Naive thymus-derived CD8-positive, alpha-beta T cell (primary cell): ENCODE measurements at places on chromosomes 6 and 20. TPM values are rescaled to one million over a fixed set of nuclear protein-coding genes. Genes with fewer than 3 reads are reported as not detected.
A peak's percentile ranks its signal among the peaks of the same experiment; 100 is the strongest.

The PROKR2 gene
- total RNA-seq = not detected

The CTCFL gene
- total RNA-seq = not detected

The PRND gene
- not detected for total RNA-seq

The RAET1G gene
- not detected for total RNA-seq

The LPA gene
- total RNA-seq = not detected

The TRIM40 gene
- not detected for total RNA-seq

The DSP gene
- total RNA-seq = 0.60 TPM

The WFDC10B gene
- total RNA-seq = not detected

DNA sequence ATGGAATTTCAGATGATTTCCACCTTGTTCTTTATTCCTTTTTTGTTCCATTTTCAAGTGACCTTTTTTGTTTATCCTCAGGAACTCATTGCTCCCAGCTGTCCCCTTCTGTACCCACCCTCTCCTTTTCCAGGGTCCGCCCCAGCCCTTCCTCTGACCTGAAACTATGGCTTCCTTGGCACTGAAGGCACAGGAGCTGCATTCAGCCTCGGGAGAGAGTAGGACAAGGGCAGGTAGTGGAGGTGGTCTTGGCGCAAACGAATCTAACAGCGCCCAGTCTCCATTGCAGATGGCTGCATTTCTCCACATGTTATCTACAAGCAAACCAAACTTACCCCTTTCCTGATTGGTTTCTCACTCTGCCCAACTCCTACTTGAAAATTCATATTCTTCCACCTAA lies 8.8 kb upstream of the ULBP2 start:
- no peak overlapping the region for H3K27ac ChIP-seq
- H3K4me1 ChIP-seq = no peaks in the 10 kb centered on the region
- no peak overlapping the region for H3K4me3 ChIP-seq
- peaks cover 88% of the 10 kb centered on the region for H3K27me3 ChIP-seq
- no peaks in the 10 kb centered on the region for H3K36me3 ChIP-seq
- DNase-seq = no peak

- no peak for DNase-seq
- H3K27me3 ChIP-seq = peaks cover 4% of the 10 kb centered on the region
- H3K36me3 ChIP-seq = no peaks in the 10 kb centered on the region
- no peak overlapping the region for H3K27ac ChIP-seq
- H3K4me3 ChIP-seq = no peak overlapping the region
- H3K4me1 ChIP-seq = peaks cover 9% of the 10 kb centered on the region
Measured at GRCh38 chr6:6716998-6717763, 128.7 kb downstream of the LY86 start.

GRCh38 chr6:144581812-144582537 lies 296.8 kb downstream of the UTRN start:
- peaks cover 21% of the 10 kb centered on the region for H3K4me1 ChIP-seq
- peak overlapping the region; percentile 94 for H3K4me3 ChIP-seq
- H3K27ac ChIP-seq = peak overlapping the region; percentile 88
- H3K27me3 ChIP-seq = no peaks in the 10 kb centered on the region

GRCh38 chr6:5208057-5208456 lies 52.7 kb downstream of the LYRM4 start:
- H3K27me3 ChIP-seq = no peaks in the 10 kb centered on the region
- H3K27ac ChIP-seq = no peak overlapping the region
- no peak for DNase-seq

GRCh38 chr6:143811501-143812157 lies 31.5 kb upstream of the LTV1 start:
- no peaks in the 10 kb centered on the region for H3K36me3 ChIP-seq
- no peak for DNase-seq
- H3K4me1 ChIP-seq = no peaks in the 10 kb centered on the region

GRCh38 chr6:166778776-166779175 lies 151.7 kb upstream of the RPS6KA2 start:
- peaks cover 1% of the 10 kb centered on the region for H3K27me3 ChIP-seq
- no peak for DNase-seq
- H3K4me3 ChIP-seq = no peak overlapping the region

DNA sequence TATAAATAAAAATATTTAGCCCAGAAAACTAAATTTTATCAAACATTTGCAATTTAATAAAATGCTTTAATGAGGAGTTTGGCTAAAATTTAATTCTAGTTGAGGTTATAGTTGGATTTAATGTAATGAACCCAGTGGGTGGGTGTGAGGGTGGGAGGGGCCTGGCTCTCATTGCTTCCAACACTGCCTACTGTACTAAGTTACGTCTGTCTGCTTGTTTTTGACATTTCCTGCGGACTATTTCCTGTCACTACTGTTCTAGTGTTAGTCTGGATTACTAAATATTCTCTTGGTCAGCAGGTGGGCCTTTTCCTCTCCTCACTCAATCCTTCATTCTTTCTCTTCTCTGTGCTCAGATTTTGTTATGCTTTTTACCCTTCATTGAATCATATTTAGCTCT lies 82.5 kb upstream of the MAP3K7 start:
- H3K27ac ChIP-seq = no peak overlapping the region
- no peak for DNase-seq
- H3K36me3 ChIP-seq = no peaks in the 10 kb centered on the region
- H3K4me1 ChIP-seq = no peaks in the 10 kb centered on the region

GRCh38 chr6:152697634-152698033 lies at the start of gene MYCT1:
Gene MYCT1, plus strand, starts transcription at chr6:152697897. Its CDS starts 6 bp downstream, at chr6:152697903.
- H3K27me3 ChIP-seq = peaks cover 13% of the 10 kb centered on the region
- H3K27ac ChIP-seq = no peak within 1 kb of the TSS
- H3K4me3 ChIP-seq = no peak within 1 kb of the TSS
- H3K36me3 ChIP-seq = no peaks in the 10 kb centered on the region
- no peaks in the 10 kb centered on the region for H3K4me1 ChIP-seq
- DNase-seq = no peak

DNA sequence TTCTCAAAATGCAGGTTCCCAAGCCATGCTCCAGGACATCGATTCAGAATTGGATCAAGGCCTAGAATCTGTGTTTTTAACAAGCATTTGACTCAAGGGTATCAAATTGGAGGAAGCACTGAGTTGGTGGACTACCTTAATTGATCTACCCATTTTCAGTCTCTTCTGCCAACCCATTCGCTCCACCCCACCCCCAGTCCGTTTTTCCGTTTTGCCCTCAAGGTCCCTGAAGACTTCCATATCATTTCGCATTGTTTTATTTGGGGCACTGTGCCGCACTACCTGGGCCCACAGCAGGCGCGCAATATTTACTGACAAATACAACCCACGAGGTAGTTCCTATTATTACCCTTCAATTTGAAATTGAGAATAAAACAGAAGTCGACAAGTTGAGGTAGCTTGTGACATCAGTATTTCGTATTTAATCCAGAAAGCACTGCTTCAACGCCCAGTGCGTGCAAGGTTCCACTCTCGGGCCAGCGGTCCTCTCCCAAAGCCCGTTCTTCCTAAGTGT lies 557 bp upstream of the DHX35 start:
- H3K4me1 ChIP-seq = peaks cover 20% of the 10 kb centered on the region
- peaks cover 13% of the 10 kb centered on the region for H3K36me3 ChIP-seq
- H3K4me3 ChIP-seq = peak overlapping the region; percentile 95
- no peaks in the 10 kb centered on the region for H3K27me3 ChIP-seq

DNA sequence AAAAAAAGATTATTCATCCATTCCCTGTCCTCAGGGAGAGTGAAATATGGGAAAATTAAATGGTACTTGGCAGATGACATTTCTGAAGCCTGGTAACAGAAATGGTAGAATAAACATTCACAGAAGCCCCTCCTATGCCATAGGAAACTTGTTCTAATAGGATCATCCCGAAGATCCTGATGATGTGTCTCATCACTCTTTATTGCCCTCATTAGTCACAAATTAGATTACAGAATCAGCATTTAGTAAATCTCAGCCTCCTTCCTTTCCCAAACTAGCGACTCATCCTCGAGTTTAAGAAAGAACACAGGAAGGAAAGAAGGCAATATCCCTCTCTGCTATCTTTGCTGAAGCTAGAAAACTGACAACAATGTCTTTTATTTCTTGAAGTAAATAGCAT lies 154.4 kb downstream of the TMEM200A start:
- H3K27me3 ChIP-seq = no peaks in the 10 kb centered on the region
- H3K4me1 ChIP-seq = peaks cover 36% of the 10 kb centered on the region
- H3K36me3 ChIP-seq = peaks cover 9% of the 10 kb centered on the region
- no peak overlapping the region for H3K4me3 ChIP-seq

GRCh38 chr20:25496968-25497401 lies 88.3 kb downstream of the NINL start:
- H3K27ac ChIP-seq = no peak overlapping the region
- H3K4me1 ChIP-seq = no peaks in the 10 kb centered on the region
- no peak for DNase-seq
- no peaks in the 10 kb centered on the region for H3K36me3 ChIP-seq
- no peak overlapping the region for H3K4me3 ChIP-seq

GRCh38 chr6:138263963-138264362 lies 45.7 kb upstream of the PBOV1 start:
- no peaks in the 10 kb centered on the region for H3K36me3 ChIP-seq
- no peak for DNase-seq
- H3K4me1 ChIP-seq = no peaks in the 10 kb centered on the region
- H3K27me3 ChIP-seq = peaks cover 13% of the 10 kb centered on the region
- H3K27ac ChIP-seq = no peak overlapping the region
